Cortex of kidney (tissue), 1 donor: ENCODE measurements at places on chromosomes 12 and 14.

- DNase-seq: no peak
These were observed 88.6 kb upstream of the DCN start for GRCh38 chr12:91271185-91271584.

GRCh38 chr14:91111443-91111842, 2.4 kb upstream of the DGLUCY start:
- no peak for DNase-seq

DNA sequence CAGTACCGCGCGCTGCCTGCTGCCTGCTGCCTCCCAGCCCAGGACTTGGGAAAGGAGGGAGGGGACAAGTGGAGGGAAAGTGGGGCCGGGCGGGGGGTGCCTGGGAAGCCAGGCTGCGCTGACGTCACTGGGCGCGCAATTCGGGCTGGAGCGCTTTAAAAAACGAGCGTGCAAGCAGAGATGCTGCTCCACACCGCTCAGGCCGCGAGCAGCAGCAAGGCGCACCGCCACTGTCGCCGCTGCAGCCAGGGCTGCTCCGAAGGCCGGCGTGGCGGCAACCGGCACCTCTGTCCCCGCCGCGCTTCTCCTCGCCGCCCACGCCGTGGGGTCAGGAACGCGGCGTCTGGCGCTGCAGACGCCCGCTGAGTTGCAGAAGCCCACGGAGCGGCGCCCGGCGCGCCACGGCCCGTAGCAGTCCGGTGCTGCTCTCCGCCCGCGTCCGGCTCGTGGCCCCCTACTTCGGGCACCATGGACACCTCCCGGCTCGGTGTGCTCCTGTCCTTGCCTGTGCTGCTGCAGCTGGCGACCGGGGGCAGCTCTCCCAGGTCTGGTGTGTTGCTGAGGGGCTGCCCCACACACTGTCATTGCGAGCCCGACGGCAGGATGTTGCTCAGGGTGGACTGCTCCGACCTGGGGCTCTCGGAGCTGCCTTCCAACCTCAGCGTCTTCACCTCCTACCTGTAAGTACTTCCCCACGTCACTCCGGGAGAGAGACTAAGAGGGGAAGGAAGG, at the start of gene LGR5:
Gene LGR5, plus strand, starts transcription at position 186 of the 732 bp plus-strand sequence. Its CDS starts 283 bp downstream, at position 469.
- DNase-seq: no peak

DNA sequence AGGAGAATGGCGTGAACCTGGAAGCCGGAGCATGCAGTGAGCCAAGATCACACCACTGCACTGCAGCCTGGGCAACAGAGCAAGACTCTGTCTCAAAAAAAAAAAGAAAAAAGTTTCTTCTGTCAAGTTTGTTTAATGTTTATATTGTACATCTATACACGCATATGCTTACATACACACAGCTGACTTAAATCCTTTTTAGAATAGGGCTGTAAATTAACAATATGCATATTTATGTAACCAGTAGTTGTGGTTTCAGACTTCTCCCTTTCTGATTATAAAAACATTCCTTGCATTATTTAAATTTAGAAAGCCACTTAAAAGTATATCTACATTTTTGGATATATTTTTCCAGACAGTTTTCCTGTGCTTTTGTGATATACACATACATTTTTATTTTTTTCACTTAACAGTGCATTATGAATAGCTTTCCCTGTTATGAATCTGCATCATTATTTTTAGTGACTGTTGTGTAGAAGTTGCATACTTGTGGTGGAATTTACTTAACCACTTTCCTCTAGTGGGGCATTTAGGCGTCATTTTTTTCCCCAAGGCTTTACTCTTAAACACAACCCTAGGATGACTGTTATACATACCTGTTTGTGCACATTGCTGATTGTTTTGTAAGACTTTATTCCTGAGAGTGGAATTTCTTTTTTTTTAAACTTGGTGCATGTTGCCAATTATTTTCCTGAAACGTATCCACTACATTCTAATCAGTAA, 29.4 kb downstream of the POLR3B start:
- DNase-seq: no peak

DNA sequence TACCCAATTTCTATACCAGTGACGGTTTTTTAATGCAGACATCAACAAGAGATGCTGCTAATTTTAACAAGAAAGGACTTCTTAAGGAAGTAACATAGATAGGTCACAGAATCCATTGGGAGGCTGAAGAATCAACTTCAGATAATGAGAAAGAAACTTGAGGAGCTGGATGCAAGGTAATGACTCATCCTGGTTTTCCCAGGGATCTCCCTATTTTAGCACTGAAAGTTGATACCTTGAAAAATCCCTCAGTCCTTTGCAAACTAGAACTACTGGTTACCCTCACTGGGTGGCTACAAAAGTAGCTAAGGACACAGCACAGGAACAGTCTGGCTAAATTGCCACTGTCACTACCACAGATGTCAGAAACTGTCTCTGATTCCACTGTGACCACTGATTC, 561.9 kb downstream of the FLRT2 start:
- DNase-seq: no peak

GRCh38 chr14:100523843-100524169, 63.4 kb downstream of the BEGAIN start:
- no peak for DNase-seq

DNA sequence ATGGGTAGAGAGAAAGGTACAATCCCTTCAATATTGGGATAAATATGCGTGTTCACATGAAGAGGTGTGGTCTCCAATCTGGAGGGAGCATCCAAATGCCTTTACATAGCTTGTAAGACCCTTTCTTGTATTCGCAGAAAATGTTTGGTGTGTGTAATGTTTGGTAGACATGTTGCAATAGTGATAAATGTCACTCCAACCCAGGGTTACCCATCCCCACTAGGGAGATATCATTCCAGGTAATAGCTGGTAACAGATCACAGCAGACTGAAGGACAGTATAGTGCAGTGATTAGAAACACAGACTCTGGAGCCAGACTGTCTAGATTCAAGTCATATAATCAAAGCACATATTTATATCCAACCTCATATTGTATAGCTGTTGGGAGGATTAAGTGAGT, 733.6 kb upstream of the TBX3 start:
- DNase-seq: no peak

DNA sequence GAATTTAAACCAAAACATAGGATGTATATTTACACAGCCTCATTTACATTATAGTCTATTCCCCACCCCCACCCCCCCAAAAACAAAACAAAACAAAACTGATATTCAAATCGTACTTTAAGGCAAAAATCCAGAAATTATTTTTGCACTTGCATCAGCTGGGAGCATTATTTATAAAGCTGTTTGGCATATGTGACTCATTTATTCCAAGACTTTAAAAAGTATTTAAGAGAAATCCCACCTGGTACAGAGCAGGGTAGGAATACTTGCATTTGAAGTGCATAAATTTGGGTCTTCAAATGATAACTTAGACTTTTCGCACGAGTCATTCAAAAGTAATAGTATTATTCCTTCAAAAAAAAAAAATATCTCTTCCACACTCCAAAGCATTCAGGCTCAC, 1.1 kb downstream of the KLHL28 start:
- no peak for DNase-seq

- DNase-seq: no peak
These were observed 4.6 kb upstream of the LRP1-AS start for GRCh38 chr12:57151741-57152630.

DNA sequence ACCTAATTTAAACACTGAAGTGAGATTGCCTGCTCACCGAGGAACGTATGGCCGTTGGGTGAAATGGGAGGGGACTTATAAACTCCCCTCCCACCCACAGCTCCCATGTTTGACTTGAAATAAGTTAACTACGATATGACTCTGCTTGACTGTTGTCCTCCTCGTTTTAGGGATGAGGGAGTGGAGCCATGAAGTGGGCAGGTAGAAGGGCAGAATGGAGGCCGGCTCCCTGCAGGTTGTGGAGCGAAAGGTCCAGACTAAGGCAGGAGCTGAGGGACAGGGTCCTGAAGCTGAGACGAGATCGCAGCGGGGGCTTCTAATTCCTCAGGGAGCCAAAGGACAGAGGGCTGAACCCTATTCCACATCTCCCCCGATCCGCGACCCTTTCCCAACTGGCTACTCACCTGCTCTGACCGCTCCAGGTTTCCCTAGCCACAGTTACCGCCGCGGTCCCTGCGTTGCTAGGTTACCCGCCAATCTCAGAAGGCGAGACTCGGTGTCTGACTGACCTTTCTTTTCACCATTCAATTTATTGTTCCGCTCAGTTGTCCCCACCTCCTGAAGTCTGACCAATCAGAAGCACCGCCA, 577 bp upstream of the TPCN1 start:
- DNase-seq: no peak

- no peak for DNase-seq
These were observed 7.5 kb downstream of the CAMKK2 start for GRCh38 chr12:121288986-121289385.

DNA sequence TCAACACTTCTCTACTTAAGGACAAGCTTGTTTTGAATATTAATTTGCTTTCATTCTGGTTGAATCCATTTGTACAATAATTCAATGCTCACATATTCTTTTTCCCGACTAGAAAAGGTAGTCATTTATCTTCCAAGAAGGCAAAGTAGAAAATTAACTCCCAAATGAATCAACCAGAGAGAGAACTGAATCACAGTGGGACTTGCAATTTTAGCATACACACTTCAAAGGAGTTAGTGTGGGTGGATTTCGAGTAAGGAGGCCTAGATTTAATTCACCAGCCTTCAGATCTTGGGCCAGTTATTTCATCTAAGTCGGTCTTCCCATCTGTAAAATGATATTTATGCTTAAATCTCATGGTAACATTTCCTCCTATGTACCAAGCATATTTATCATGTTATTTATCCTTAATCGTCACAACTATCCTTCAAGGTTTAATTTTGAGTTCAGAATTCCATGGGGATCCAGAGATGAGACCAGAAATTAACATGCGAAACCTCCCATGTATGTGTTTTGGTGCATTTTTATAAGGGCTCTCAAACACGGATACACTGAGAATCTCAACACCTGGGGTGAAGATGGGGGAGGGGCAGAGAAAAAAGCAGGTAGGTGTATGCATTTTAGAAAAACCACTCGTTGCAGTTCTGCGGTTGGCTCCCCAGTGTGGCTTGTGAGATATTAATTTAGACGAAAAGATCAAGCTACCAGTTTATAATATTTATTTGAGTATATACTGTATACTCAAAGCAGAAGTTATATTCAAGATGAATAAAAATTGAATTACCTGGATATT, 38.9 kb upstream of the IL22 start:
- no peak for DNase-seq

DNA sequence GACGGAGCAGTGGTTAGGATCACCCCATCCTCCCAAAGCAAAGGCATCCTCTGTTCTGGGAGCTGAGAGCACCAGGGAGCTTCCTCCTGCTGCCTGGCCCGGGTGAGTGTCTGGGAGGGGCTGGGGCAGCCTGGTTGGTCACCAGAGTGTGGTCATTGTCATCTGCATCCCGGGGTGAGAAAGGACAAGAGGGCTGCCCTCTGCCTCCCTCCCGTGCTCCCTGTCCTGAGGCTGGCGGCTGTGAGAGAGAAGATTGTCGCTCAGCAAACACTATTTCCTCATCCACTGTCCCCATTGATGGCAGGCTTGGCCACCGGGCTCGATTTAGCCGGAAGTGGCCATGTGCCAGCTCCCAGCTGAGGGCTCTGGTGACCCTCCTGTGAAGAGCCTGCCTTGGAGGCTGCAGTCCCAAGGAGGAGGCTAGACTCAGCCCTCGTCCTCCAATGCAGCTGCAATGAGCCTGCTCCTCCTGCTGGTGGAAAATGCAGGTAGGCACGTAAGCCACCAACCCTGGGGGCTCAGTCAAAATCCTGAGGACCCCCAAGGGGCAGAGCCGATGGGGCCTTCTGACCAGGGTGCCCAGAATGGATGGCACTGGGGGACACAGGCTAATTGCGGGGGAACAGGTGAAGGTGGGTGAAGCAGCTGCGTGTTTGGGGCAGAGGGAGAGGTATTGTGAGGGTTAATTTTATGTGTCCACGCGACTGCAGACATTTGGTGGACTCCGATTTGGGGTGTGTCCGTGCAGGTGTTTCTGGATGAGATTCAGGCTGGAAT, 155.7 kb downstream of the KIF26A start:
- no peak for DNase-seq

DNA sequence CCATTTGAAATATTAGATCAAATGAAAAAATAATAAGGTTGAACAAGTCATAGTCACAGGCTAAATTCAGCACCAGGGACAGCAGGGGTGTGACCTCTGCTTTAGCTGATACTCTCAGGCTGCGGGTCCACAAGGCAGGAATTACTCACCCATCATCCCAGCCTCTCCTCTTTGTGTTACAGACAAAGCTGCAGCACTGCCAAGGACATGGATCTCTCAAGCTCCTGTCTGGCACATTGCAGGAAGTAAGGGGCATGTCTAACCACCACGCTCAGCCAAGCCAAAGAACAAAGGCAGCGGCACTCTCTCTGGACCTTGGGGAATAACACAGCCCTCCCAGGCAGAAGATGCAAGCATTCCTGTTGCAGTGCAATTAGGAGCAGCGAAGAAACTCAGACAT, 783.8 kb downstream of the VRK1 start:
- no peak for DNase-seq

GRCh38 chr12:120230326-120230973, 29.5 kb upstream of the RPLP0 start:
- DNase-seq: no peak

GRCh38 chr14:75392686-75393641, 34.9 kb upstream of the JDP2 start:
- DNase-seq: no peak

DNA sequence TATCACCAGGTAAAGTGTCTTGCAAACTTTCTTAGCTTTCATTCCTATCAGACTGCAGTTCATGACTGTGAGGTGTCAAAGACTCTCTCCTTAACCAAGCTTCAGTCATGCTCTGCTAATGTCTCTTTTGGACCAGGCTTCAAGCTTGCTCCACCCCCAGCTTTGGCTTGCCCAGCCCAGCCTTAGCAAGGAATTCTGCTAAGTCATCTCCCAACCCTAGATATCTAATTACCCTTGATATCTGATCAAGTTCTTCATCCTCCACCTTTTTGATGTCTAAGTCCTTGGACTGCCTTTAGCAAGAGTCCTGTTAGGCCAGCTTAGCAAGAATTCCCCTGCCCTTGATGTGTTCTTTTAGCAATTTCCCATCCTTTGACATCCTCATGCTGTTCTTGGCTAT, 108.9 kb upstream of the FGD4 start:
- DNase-seq: no peak

DNA sequence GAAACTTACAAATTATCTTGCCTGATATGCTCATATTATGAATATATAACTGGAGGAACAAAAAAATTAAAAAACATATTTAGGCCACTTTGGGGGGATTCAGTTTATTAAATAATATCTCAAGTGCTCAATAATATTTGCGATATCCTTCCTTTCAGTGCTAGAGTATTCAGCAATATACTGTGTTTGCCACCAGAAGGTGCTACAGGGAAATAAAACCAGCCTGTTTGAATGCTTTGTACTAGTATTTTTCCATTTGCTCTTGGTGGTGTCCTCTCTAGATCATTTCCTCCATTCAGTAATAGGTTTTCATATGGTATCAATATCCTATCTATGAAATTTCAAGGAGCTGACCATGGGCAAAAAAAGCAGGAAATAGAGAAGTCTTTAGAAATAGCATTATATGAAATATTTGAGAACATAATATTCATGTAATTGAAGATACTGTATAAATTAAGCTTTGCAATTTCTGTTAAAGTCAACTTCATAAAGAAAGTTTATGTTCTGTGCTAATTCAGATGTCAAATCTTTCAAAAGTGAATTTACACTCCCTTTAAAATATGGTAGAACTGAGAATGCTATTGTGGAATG, 106.2 kb upstream of the NAV3 start:
- DNase-seq: no peak

- no peak for DNase-seq
These were observed 34.0 kb downstream of the VCPKMT start for GRCh38 chr14:50082308-50082742.
